Left colon (tissue), 2 donors: ENCODE measurements at places on chromosomes 5 and 9. TPM values are rescaled to one million over a fixed set of nuclear protein-coding genes. Genes with fewer than 3 reads are reported as not detected.

DNA sequence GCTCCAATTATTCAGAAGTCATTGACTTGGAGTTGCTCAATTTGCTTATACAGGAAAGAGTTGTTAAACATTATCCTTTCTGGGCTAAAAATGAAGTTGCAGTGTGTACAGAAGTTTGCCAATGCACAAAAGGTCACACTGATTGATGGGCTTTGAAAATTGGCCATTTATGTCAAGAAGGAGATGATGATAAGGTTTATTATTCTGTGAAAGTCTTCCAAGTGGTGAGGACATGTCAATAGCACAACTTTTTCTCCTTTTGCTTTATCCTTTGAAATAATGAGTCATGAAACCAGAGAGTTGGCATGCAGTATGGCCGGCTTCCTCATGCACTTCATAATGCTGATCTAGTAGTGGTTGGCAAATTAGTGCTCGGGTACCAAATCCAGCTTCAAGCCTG, 848.5 kb upstream of the WWC1 start:
- no peak for DNase-seq

- DNase-seq = no peak
These were observed 59.2 kb downstream of the ARHGEF37 start for GRCh38 chr5:149640350-149640999.

GRCh38 chr5:149422366-149423048, 43.4 kb upstream of the IL17B start:
- peak; percentile 75 for DNase-seq

GRCh38 chr5:132257131-132258101, at the start of gene PDLIM4:
TSS of gene PDLIM4 (plus strand) at chr5:132257696. CDS start at chr5:132257735, 39 bp downstream.
- DNase-seq = no peak

DNA sequence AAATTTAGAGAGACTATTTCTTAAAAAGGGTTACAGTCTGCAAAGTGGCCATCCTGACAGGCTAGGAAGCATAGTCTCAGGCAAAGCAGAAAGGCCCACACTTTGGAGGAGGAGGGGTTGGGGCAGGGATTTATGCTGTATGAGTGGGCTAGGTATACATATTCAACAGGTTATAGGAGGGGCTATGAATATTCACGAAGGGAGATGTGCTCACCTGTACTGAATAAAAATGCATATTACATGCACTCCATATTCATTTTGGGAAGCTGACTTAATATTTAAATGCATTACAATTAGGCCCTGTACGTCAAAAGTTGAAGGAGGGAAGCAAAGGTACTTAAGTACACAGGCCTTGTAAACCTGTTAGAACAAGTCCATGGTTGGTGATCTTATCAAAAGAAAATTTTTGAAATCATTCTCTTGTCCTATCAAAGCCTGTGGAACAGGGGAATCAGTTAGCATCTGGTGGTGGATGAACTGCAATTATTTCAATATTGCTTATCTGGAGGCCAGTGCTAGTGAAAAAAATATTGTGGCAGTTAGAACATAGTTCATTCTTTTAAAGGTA, 1.6 kb downstream of the CENPP start:
- no peak for DNase-seq

Gene EQTN
- 1.5 TPM for total RNA-seq

Gene PCDHB11
- 0.82 TPM for total RNA-seq

- DNase-seq = no peak
These were observed 269.9 kb downstream of the DMRT2 start for GRCh38 chr9:1320051-1320557.

Gene PPP1R26
- 26.3 TPM for total RNA-seq

DNA sequence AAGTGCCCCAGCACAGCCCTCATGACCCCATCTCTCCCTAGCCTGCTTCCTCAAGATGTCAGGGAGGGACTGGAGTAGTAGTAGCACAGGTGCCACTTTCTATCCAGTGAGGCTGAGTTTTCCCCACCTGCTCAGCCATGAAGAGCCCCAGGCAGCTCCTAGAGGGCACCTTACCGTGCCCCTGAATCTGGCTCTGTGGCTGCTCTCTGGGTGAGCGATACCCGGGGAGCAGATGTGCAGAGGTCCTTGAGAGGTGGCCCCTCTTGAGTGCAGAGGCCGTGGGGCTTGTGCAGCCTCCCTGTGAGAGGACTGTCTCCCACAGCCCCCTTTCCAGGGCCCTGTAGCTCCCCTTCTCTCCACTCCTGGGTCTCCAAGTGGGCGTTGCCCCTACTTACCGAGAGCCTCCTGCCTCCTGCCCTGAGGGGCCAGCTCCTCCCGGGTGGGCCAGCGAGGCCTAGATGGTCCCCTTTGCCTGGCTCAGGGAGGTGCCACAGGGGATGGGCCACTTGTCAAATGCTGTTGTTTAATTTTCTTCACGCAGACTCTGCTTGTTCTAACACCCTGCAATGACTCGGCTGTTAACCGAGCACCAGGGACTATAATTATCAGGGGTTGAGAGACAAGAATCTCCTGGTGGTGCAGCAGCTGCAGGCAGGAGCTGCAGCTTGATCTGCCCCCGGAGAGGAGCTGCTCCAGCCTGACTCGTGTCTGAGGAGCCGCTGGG, 29.6 kb upstream of the PITX1 start:
- peak; percentile 1 for DNase-seq

Gene HMCN2
- 19.1 TPM for total RNA-seq

Gene ADAMTS13
- 4.4 TPM for total RNA-seq

- no peak for DNase-seq
These were observed 3.3 kb upstream of the LSM11 start for GRCh38 chr5:157740229-157740610.

DNA sequence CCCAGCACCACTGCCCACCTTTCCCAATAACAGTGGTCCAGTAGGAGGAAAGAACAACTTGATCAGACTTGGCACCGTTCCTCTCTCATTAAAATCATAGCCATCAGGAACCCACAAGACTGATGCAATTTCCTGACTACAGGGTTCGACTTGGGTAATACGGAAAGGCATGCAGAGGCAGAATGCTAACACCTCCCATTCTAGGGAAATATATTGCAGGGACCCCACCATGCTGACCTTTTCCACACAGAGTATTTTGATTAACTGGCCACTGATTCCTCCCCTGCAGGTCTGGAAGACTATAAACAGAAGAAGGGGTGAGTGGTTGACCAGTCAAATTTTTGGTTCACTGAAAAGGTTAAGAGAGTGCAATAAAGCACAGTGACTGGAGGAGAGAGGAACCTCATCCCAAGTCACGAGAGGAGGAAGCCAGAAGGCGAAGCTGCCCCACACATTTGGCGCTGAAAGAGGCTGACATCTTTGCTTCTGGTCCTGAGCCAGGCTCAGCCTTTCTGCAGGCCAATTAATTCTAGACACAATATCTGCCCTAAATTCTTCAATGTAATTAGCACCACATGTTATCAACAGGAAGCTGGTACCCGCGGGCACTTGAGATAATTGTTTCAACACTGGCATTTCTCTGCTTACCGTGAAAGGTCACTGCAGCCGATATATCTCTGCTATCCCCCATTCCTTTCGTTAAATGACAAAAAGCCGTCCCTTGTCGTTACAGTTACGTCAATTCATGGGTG, 64.7 kb upstream of the SPOCK1 start:
- no peak for DNase-seq

DNA sequence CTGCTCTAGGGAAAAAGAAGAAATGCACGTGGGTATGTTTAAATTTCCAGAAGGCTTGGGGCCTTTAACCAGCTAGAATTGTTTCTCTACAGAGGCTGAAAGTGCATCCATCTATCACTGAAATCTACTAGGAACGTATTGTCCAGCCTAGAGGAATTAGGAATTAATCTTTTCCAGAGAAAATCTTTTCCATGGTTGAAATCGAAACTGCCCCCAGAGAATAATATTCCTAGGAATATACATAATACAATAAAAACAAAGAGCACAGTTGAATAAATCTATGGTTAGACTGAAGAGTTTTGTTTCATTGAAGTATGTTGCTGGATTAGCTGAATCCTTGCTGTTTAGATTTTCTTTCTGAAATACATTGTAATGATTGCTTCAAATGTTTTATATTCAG, 378.5 kb downstream of the PLK2 start:
- no peak for DNase-seq

GRCh38 chr9:108809269-108809668, 46.5 kb downstream of the ACTL7B start:
- no peak for DNase-seq

Gene SLC4A9
- total RNA-seq = 0.31 TPM

DNA sequence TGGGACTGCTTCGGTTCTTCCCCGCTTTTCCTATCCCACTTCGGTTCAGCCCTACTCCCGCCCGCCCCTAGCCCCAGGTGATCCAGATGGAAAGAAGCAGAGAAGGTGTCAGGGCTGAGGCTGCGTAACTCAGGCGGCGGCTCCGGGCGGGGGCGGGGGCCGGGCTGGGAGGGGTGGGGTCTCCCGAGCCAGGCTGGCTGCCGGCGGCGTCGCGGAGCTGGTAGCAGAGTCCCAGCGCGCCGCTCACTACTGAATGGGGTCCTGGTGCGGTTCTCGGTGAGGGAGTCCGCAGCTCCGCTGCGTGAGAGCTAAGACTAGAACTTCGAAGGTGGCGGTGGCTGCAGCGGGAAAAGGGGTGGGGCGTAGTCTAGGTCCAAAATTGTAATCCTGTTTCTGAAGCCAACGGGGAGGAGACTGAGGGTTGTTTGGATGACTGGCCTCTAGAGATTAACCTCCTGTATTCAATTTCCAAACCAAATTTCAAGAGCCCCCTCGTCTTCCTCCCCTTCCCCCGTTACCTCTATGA, 1.4 kb downstream of the PRR16 start:
- no peak for DNase-seq

Gene RFX3
- 8.4 TPM for total RNA-seq

Gene SLC34A3
- total RNA-seq = not detected

Gene GGTA1
- total RNA-seq = 2.0 TPM
